Stimulated activated CD8-positive, alpha-beta memory T cell treated with anti-CD3 and anti-CD28 coated beads, Interleukin-4, amount 100 ng/mL, for 4 hours (primary cell): ENCODE measurements at places on chromosomes 2 and 18.

DNA sequence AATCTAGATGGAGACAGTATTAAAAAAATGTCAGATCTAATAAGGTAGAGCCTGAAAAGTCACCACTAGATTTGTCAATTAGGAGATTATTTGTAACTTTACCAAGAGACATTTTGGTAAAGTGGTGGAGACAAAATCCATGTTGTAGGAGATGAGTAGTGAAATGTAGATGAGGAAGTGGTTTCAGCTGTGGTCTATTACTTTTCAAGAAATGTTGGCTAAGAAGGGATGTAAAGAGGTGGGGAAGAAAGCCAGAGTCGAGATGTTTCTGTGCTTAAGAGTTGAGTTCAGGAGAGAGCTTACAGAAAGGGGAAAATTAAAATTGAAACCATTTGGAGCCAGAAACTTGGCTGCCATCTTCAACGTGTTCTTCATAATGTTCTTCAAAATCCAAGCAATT is 22.2 kb downstream of the ACVR2A start:
- no peak for DNase-seq

DNA sequence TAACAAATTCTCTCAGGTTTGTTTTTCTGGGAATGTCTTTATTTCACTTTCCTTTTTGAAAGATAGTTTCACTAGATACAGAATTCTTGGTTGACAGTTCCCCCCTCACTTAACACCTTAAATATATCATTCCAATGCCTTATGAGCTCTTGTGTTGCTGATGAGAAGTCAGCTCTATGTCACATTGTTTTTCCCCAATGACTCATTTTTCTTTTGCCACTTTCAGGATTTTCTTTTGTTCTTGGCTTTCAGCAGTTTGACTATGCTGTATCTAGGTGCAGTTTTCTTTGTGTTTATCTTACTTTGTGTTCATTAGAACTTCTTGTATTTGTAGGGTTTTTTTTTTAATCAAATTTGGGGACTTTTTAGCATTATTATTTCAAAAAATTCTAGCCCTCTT is 5.6 kb upstream of the RALBP1 start:
- DNase-seq: no peak

GRCh38 chr18:7926526-7926925 is 359.4 kb downstream of the PTPRM start:
- DNase-seq: no peak

DNA sequence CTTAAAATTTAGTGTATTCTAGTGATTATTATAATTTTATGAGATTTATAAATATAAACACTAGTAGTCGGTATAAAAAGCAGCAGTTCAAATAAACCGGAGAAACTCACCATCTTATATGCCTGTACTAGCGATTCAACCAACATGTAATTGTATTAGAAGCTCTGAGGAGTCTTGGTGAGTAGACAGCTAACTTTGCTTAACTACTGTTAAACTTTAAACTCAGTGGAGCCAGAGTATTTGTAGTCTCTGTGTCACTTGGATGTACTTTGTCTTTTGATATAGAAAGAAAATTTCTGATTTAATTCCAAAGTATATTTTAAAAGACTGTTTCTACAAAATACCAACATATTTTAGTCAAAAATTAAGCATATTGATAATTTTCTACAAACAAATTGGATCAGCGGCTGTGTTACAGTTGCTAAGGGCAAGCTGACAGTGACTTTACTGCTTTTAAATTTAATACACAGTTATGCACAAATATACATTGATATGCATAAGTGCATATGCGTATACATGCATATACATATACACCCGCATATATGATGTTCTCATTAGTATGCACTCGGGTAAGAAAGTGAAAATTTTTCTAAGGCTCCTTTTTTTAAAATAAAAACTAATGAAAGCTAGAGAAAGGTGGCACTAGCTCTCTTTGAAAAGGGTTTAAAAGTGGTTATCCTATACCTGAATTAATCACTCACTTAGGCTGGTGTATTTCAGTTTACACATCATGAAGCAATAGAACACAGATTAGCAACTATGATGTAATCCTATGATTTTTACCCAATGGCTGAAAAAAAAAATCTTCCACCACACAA is 374.5 kb downstream of the NCKAP5 start:
- no peak for DNase-seq

DNA sequence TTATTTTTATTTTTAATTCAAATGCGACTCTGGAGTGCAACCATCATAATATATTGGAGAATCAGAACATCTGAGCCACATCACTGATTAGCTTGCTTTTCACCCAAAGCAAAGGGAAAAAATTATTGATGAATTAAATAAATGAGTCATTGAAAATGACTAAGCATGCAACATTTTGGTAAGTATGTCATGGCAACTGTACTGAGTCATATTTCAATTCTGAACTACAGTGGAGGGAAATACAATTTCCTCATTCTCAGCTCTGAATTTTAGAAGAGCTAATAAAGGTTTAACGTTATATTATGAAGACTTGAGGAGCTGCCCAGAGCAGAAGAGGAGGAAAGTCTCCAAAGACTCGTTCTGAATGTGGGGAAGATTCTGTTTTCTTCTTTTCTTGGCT is 89.6 kb upstream of the CCDC68 start:
- DNase-seq: no peak

- no peak for DNase-seq
These were observed 142.2 kb upstream of the PXDN start for GRCh38 chr2:1886405-1886992.

DNA sequence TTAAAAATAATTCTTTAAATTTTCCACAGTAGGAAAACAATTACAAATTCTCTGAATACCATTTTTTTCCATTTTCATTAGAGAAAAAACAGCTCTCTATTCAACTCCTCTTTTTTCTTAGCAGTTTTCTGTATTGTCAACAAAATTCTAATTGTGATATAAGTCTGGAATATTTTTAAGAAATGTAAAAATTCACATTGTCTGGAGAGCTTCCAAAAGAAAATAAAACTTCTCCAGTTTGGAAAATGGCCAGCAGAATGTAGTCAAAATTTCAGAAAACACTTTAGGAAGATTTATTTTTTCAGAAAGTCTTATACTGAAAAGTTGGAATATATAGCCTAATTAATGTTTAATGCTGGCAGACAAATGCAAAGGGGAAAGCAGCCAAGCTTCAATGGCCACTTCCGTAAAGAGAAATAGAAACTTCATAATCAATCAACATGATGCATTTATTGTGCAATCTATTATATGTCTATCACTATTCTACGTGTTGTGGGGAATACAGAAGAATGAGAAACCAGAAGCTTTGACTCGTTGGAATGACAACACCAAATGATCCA is 733.2 kb upstream of the PKDCC start:
- no peak for DNase-seq

- DNase-seq: no peak
These were observed 9.6 kb upstream of the LRP1B start for GRCh38 chr2:142140434-142140845.

- no peak for DNase-seq
These were observed 95.6 kb upstream of the ASAP2 start for GRCh38 chr2:9110893-9111569.

DNA sequence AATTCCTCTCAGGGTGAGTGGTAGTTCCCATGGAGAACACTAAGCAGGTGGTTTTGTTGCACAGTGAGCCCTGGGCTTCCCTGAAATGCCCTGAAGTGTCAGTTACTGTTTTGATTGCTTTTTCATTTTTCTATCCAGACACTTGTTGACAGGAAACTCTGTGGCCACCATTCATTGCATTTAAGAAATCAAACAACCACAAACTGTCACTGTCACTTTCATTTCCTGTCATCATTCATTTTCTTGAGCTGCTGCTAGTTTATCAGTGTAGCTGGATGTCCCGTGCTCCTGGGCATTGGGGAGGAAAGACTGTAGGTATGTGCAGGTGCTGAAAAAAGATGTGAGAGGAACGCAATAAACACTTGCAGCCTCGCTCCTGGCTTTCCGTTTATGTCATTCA is 891.6 kb upstream of the ZEB2 start:
- no peak for DNase-seq

GRCh38 chr2:41475959-41476358 is 571.9 kb upstream of the PKDCC start:
- DNase-seq: no peak

- DNase-seq: no peak
These were observed 85.4 kb downstream of the NCKAP1 start for GRCh38 chr2:182952741-182953450.

DNA sequence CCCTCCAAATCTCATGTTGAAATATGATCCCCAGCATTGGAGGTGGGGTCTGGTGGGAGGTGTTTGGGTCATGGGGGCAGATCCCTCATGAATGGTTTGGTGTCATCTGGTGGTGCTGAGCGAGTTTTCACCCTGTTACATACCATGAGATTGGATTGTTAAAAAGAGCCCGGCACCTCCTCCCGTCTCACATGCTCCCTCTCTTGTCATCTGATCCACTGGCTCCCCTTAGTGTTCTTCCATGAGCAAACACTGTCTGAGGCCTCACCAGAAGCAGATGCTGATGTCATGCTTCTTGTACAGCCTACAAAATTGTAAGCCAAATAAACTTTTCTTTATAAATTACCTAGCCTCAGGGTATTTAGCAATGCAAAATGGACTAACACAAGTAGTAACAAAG is 405.0 kb upstream of the SLC39A10 start:
- no peak for DNase-seq

DNA sequence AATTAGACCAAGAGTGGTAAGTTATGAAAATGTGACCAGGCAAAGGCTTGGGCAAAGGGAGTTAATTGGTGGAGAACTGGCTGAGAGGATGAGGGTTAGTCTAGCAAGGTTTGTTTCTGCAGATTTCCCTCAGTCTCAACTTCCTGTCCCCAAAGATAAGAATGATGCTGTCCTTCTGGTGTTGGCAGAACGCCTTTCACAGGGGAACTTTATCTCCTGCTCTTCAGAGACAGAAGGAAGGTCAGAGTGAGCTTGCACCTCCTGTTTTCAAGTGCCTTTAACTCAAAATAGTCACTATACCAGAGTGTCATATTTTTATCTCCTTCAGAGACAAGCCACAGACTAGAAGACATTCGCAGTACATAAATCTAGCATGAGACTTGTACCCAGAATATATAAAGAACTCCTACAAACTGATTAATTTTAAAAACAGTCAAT is 95.7 kb downstream of the TEX51 start:
- DNase-seq: no peak
